ENCODE measurements at places on chromosomes 12 and 14. TPM values are rescaled to one million over a fixed set of nuclear protein-coding genes. Genes with fewer than 3 reads are reported as not detected.
A peak's percentile ranks its signal among the peaks of the same experiment; 100 is the strongest.

- H3K36me3 ChIP-seq: no peaks in the 10 kb centered on the region
- no peaks in the 10 kb centered on the region for H3K27me3 ChIP-seq
Measured at GRCh38 chr14:75577090-75577489, 1.3 kb upstream of the FLVCR2 start.

- H3K27me3 ChIP-seq: no peaks in the 10 kb centered on the region
- H3K4me3 ChIP-seq: no peak overlapping the region
- peaks cover 9% of the 10 kb centered on the region for H3K4me1 ChIP-seq
- peak overlapping the region; percentile 63 for H3K27ac ChIP-seq
Measured at GRCh38 chr14:68238551-68238950, 419.0 kb downstream of the RAD51B start.

The GDF3 gene
- 0.25 TPM for total RNA-seq

The NEDD8 gene
- total RNA-seq: 134 TPM

The RNF212B gene
- not detected for total RNA-seq

GRCh38 chr14:102027951-102028350 is 58.9 kb downstream of the HSP90AA1 start:
- H3K36me3 ChIP-seq: no peaks in the 10 kb centered on the region
- no peak overlapping the region for H3K4me3 ChIP-seq
- no peaks in the 10 kb centered on the region for H3K27me3 ChIP-seq
- no peak for DNase-seq
- no peak overlapping the region for H3K27ac ChIP-seq
- H3K4me1 ChIP-seq: no peaks in the 10 kb centered on the region

DNA sequence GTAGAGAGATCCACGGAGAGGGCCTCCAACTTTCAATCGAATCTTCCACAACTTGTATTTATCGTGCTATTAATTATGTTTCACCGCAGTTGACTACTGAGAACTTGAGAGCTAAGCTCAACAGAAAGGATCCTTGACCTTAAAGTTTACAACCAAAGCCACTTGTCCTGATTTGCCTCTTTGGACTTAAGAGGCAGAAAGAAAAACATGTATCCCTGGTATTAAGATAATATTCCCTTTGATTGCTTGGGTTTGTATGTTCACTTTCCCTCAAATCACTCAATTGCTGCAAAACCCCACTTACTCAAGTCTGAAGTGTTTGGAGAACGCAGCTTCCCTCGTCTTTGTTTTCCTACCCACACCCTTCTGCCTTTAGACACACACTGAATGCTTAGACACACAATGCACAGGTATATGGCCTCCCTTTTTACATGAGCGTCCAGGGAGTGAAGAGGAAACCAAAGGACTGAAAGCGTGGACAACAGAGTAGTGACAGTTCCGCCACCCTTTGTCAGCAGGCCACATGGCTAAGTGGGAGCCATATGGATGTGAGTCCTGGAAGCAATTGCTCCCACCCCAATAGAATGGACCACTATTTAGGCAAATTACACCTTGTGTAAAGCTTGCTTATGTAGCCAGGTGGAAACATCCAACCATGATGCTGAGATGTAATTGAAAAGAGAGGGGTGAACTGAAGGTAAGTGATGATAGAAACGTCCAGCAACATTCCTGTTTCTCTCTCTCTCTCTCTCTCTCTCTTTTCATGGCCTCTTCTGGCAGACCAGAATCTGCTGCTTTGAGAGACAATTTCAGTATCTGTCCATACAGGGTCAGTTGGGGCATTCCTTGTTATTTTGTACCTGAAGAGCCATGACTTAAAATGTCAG is 1.4 kb upstream of the PKP2 start:
- H3K4me1 ChIP-seq: peaks cover 2% of the 10 kb centered on the region
- no peak for DNase-seq
- no peaks in the 10 kb centered on the region for H3K27me3 ChIP-seq
- H3K4me3 ChIP-seq: no peak overlapping the region
- no peak overlapping the region for H3K27ac ChIP-seq

GRCh38 chr12:7114851-7115250 is 5.8 kb upstream of the C1RL start:
- no peaks in the 10 kb centered on the region for H3K27me3 ChIP-seq
- H3K4me1 ChIP-seq: no peaks in the 10 kb centered on the region
- no peak for DNase-seq
- H3K4me3 ChIP-seq: no peak overlapping the region

The GALNT6 gene
- total RNA-seq: 1.4 TPM

DNA sequence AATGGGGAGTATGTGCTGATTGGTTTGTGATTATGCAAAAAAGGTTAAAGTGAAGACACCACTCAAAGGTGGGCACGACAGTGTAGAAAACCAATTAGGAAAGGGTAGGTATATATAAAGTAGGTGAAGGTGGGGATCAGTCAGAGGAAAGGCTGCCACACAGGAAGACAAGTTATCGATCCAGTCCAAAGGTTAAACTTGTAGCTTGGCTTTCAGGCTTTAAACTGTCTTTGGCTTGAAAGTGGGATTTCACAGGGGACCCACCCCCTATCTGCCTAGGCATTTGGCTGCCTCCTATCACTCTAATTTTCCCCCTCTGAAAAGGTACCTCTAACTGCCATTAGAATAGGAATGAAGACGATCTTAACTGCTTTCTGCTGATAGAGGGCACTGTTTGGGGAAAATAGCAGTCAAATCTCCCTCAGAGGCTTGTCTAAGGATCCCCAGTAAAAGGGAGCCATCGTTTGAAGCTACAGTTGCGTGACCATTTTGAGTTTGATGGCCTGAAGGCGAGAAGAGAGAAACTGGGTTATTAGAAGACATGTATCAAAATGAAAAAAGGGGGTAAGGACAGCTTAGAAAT is 250.2 kb downstream of the GPHN start:
- DNase-seq: no peak
- no peaks in the 10 kb centered on the region for H3K27me3 ChIP-seq
- H3K4me1 ChIP-seq: no peaks in the 10 kb centered on the region
- no peak overlapping the region for H3K27ac ChIP-seq

The DEGS2 gene
- 0.48 TPM for total RNA-seq

- H3K27me3 ChIP-seq: no peaks in the 10 kb centered on the region
- DNase-seq: no peak
- no peaks in the 10 kb centered on the region for H3K36me3 ChIP-seq
Measured at GRCh38 chr14:53714495-53715192, 242.0 kb downstream of the BMP4 start.

DNA sequence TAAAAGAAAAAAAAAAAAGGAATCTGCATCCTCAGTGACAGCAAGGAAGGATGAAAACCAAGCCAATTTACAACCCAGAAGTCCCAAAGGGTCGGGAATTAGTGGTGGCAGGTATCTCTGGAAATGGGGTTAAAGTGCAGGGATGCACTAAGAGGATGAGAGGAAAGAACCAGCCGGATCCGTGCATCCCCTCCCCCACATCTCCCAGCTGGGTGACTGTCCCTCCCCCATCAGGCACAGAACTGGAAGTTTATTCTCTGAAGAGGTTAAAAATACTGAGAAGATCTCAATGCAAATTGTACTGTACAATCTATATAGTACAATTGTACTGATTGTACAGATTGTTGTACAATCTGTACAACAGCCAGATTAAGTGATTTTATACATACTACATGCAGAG is 15.4 kb downstream of the CLMN start:
- H3K27ac ChIP-seq: no peak overlapping the region
- no peak for DNase-seq
- H3K4me1 ChIP-seq: no peaks in the 10 kb centered on the region
- H3K4me3 ChIP-seq: no peak overlapping the region
- no peaks in the 10 kb centered on the region for H3K36me3 ChIP-seq

DNA sequence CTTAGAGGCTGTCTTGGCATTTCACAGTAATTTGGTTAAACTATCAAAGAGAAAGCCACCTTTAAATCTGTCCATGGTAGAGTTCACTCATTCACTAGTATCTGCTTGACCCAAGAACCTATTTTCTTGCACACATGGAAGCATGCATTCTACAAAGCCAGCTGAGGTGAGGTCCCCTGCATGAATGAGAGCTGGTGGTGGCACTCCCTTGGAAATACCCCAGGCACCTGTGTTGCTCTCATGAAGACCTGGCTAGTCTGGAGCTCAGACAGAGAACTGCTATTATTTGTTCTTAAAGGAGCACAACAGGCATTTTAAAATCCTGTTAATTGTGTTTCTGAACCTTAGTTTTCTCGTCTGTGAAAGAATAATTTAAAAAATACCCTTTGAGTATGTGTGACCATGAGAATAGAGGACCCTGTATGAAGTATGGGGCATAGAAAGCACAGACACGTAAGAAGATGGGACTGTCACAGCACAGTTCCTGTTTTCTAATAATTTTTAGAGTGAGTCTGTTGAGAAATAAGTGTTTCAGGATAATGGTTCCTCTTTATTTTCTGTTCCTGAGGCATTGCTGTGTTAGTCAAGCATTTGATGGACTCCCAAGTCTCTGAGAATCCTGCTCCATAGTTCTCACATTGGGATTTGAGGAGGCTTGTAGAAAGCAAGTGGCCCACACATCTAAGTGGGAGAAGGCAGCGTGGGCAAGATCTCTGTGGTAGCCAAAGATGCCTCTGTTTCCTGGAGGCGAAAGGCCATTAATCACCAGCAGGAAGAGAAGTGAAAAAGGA is 10.9 kb downstream of the RGS6 start:
- no peaks in the 10 kb centered on the region for H3K27me3 ChIP-seq
- no peak overlapping the region for H3K4me3 ChIP-seq
- no peak for DNase-seq

GRCh38 chr14:28771168-28771567 is 4.6 kb downstream of the FOXG1 start:
- H3K36me3 ChIP-seq: no peaks in the 10 kb centered on the region
- no peak for DNase-seq
- H3K27me3 ChIP-seq: no peaks in the 10 kb centered on the region
- H3K27ac ChIP-seq: no peak overlapping the region
- H3K4me1 ChIP-seq: peaks cover 3% of the 10 kb centered on the region

- H3K27ac ChIP-seq: no peak overlapping the region
- no peaks in the 10 kb centered on the region for H3K27me3 ChIP-seq
- H3K36me3 ChIP-seq: no peaks in the 10 kb centered on the region
- no peak overlapping the region for H3K4me3 ChIP-seq
- DNase-seq: no peak
- H3K4me1 ChIP-seq: no peaks in the 10 kb centered on the region
Measured at GRCh38 chr12:96462571-96463280, 26.7 kb upstream of the CFAP54 start.

DNA sequence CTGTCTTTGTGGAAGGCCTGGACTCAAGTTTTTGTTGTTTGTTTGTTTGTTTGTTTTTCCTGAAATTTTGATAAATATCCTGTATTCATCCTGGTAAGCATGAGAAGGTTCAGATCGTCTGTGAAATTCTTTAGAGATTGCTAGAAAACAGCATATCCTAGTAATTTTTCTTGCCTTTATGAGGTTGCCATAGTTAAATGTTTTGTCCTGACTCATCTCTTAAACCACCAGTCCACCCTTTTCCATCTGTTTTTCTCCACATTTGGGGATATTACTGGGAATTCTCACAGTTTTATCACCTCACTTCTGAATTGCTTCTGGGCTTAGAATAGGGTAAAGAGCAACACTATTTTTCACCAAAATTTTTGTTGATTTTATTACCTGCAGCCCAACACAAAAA is 248.3 kb downstream of the FBXL14 start:
- no peak for DNase-seq
- no peak overlapping the region for H3K27ac ChIP-seq
- no peak overlapping the region for H3K4me3 ChIP-seq
- H3K4me1 ChIP-seq: peaks cover 6% of the 10 kb centered on the region
- H3K27me3 ChIP-seq: no peaks in the 10 kb centered on the region
- no peaks in the 10 kb centered on the region for H3K36me3 ChIP-seq

- no peak for DNase-seq
- H3K4me1 ChIP-seq: no peaks in the 10 kb centered on the region
- H3K27ac ChIP-seq: no peak overlapping the region
- H3K36me3 ChIP-seq: no peaks in the 10 kb centered on the region
Measured at GRCh38 chr12:84955298-84955697, 42.7 kb upstream of the SLC6A15 start.

GRCh38 chr14:29627137-29627536 is 300.5 kb downstream of the PRKD1 start:
- no peak overlapping the region for H3K27ac ChIP-seq
- no peaks in the 10 kb centered on the region for H3K4me1 ChIP-seq
- no peak for DNase-seq
- H3K4me3 ChIP-seq: no peak overlapping the region
- H3K27me3 ChIP-seq: no peaks in the 10 kb centered on the region

DNA sequence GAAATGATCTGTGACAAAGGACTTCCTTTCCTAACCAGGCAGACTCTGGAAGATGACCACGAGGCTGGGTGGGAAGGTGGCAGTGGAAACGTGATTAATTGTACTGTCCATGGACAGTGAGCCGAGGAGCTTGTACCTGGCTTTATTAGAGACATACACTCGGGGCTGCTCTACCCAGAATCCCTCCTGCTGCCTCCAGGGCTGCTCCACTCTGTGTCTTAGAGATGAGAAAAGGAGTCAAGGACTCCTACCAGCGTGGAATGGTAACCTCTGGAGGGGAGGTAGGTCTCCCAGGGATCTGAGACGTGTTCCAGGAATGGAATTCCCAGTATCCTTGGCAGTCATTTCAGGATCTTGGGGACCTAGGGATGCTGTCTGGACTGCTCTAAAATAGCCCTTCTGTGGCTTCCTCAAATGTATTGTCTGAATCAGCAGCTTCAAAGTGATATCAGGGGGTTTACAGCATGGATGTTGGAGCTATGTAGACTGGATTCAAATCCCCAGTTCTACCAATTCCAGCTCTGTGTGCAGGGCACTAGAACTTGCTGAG is 237.8 kb downstream of the CACNA1C start:
- no peak overlapping the region for H3K27ac ChIP-seq
- H3K4me1 ChIP-seq: no peaks in the 10 kb centered on the region
- no peak overlapping the region for H3K4me3 ChIP-seq
- DNase-seq: no peak
- no peaks in the 10 kb centered on the region for H3K27me3 ChIP-seq

GRCh38 chr14:50667996-50668825 is at the start of gene SAV1:
SAV1 (minus strand) TSS chr14:50668306; CDS start chr14:50667967, 339 bp downstream.
- H3K27ac ChIP-seq: peak within 1 kb of the TSS; percentile 99
- DNase-seq: peak; percentile 85
- no peaks in the 10 kb centered on the region for H3K27me3 ChIP-seq
- H3K36me3 ChIP-seq: no peaks in the 10 kb centered on the region

The TNFRSF1A gene
- total RNA-seq: 136 TPM

GRCh38 chr12:115451780-115452736 is 768.1 kb upstream of the TBX3 start:
- H3K4me1 ChIP-seq: peaks cover 1% of the 10 kb centered on the region
- peak overlapping the region; percentile 31 for H3K4me3 ChIP-seq
- peak; percentile 65 for DNase-seq
- no peaks in the 10 kb centered on the region for H3K27me3 ChIP-seq

- H3K4me1 ChIP-seq: no peaks in the 10 kb centered on the region
- H3K36me3 ChIP-seq: no peaks in the 10 kb centered on the region
- DNase-seq: no peak
- no peak overlapping the region for H3K4me3 ChIP-seq
Measured at GRCh38 chr12:61694214-61694613, 566.0 kb upstream of the USP15 start.

DNA sequence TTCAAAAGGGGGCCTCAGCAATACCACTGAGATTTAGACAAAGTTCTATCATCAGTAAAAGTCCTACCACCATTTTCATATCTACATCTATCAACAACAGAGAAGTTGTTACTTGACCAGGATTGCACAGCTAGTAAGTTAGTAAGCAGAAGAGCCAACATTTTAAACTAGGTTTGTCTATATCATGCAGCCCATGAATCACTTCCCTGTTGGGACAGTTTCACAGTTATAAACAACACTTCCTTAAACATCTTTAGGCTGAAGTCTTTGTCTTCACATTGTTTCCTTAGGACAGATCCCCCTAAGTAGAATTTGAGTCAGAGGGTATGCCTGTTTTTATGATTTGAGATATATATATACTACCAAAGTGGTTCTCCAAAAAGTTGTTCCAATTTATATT is 68.5 kb downstream of the DAO start:
- no peaks in the 10 kb centered on the region for H3K4me1 ChIP-seq
- DNase-seq: no peak
- H3K36me3 ChIP-seq: no peaks in the 10 kb centered on the region
- H3K27me3 ChIP-seq: no peaks in the 10 kb centered on the region
- no peak overlapping the region for H3K4me3 ChIP-seq

The EID3 gene
- 10.1 TPM for total RNA-seq

All from ovary (tissue), 10 donors.